ENCODE measurements at places on chromosomes 16 and 17.

DNA sequence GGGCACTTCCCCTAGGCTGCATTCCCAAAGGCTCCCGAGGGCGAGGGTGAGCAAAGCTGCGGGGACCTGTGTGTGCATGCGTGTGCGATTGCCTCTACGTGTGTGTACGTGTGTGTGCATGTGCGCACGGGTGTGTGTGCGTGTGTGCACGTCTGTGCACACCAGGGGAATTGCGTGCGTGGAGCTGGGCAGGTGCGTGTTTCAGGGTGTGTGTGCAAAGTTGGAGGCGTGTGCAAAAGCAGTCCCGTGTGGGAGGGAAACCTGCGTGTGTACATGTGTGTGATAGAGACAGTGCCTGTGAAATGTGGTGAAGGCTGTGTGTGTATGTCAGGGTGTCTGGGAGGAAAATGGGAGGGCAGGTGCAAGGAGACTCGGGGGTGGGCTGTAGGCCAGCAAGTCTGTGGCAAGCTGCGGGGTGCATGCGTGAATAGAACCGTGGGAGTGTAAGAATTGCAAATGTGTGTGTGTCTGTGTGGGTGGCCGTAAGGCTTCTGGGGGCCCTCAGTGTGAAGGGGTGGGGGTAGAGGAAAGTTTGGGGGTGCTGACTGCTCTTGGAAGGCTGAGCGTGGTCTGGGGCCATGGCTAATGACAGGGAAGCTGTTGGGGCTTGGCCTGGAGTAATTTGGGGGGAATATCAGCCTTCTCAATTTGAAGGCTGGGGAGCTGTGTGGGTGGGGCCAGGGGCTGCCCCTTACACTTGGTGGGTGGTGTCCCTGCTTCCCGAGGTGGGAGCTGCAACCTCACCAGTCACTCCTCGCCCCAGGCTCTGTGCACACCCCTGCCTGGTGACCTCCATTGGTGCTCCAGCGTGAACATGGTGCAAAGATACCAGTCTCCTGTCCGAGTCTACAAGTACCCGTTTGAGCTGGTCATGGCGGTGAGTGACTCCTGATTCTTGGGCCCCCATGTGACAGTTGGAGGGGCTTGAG, 644 bp downstream of the SEC14L5 start:
- DNase-seq, result no peak

GRCh38 chr17:58367461-58367860, 15.5 kb upstream of the SUPT4H1 start:
- no peak for DNase-seq

DNA sequence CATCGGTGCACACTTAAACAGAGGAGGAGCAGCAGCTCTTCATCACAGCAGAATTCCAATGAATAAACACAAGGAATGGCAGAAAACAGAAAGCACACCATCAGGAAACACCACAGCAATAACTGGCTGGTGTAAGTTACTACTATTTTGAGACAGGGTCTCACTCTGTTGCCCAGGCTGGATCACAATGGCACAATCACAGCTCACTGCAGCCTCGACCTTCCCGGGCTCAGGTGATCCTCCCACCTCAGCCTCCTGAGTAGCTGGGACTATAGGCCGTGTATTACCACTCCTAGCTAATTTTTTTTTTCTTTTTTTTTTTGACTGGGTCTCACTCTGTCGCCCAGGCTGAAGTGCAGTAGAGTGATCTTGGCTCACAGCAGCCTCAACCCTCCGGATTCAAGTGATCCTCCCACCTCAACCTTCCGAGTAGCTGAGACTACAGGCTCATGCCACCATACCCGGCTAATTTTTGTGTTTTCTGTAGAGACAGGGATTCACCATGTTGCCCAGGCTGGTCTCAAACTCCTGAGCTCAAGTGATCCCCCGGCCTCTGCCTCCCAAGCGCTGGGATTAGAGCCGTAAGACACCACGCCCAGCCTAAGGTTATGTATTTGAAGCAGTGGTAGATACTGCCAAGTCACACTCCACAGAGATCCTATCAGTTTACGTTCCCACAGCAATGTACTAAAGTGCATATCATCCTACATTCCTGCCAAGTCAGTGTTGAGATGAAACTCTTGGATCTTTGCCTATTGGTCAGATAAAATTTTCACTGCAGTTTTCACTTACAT, 20.7 kb downstream of the TRAP1 start:
- DNase-seq, result no peak

GRCh38 chr17:49698005-49698404, 9.8 kb downstream of the SLC35B1 start:
- DNase-seq, result no peak

- DNase-seq, result no peak
These were observed 24.4 kb downstream of the CNTROB start for GRCh38 chr17:7956228-7956965.
